ENCODE measurements at places on chromosomes 2 and 18.

- no peak for DNase-seq
Observed at GRCh38 chr2:198441246-198441645, 636.9 kb downstream of the PLCL1 start.

GRCh38 chr2:36919041-36919837 is 47.1 kb downstream of the STRN start:
- no peak for DNase-seq

GRCh38 chr2:193187816-193188215 is 993.1 kb upstream of the TMEFF2 start:
- no peak for DNase-seq

- DNase-seq = no peak
Observed at GRCh38 chr2:111661286-111661940, 222.6 kb downstream of the ANAPC1 start.

DNA sequence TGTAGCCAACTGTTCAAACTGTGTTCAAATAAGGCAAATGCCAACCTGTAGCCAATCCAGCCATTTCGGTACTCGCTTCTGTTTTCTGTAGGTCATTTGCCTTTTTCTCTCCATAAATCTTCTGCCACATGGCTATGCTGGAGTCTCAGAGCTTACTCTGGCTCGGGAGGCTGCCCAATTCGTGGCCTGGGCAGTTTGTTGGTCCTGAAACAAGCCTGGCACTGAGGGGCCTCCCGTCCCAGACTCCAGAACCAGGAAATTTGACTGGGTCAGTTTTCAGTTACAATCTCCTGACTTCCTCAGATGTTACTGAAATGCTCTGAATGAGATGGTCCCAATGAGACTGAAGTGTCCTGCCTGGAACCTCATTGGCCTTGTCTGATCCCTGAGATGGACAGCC is 120.8 kb upstream of the NPAS2 start:
- no peak for DNase-seq

GRCh38 chr2:206832873-206833272 is 67.5 kb downstream of the FASTKD2 start:
- DNase-seq = no peak

- no peak for DNase-seq
Observed at GRCh38 chr2:173239644-173240043, 115.0 kb upstream of the CDCA7 start.

GRCh38 chr2:70029814-70030409 is 57.4 kb upstream of the PCBP1 start:
- DNase-seq = no peak

Data from activated CD4-positive, alpha-beta T cell treated with anti-CD3 and anti-CD28 coated beads, Interleukin-2, amount 10 ng/mL, durations not matched to agents 7 days and 5 days (primary cell).